ENCODE measurements at places on chromosomes 7 and 10.

DNA sequence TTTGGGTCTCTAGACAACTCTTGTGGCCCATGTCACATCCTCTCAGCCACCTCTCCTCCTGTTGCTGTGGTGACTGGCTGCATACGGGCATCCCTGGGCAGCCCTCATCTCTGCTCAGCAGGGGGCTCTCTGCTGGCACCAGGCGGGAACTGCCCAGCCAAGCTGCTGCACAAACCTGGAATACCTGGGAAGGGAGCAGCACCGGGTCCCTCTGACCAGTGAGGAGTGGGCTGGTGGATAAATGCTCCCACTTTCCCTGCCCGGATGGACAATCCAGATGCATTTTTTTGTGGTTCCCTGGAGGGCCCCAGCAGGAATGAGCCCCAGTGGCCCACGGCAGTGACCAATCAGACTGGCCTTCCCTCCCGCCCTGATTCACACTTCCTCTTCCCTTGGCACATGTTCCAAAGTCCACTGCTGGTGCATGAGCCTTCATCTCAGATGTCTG lies 21.9 kb downstream of the GRID1 start:
- DNase-seq, result no peak
- no peaks in the 10 kb centered on the region for H3K4me1 ChIP-seq
- H3K36me3 ChIP-seq, result no peaks in the 10 kb centered on the region
- H3K27me3 ChIP-seq, result no peaks in the 10 kb centered on the region
- no peak overlapping the region for H3K27ac ChIP-seq

DNA sequence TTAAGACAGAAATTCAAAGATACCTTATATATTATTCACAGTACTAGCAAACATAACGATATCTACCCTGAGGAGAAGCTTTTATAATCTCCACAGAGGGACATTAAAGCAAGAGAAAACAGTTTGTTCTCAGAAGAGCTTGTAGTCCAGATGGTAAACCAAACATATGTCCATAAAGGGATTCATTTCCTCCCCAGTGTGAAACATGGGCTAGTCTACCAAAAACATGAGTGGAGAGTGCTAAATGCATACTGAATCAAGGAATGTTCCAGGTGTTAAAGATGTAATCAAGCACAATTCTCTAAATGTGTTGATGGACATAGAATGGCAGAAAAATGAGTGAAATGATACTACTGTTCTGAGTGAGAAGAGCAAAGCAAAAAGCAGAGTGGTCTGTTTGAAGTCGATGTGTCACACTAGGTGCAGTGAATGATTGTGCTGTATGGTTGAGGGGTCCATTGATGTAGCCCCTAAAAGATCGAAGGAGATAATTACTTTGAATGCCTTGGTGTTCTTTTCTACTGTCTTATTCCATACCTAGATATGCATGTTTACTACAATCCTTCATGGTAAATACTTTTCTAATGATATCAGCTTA lies 25.3 kb downstream of the BCAP29 start:
- no peaks in the 10 kb centered on the region for H3K27me3 ChIP-seq
- H3K4me3 ChIP-seq, result no peak overlapping the region
- peaks cover 19% of the 10 kb centered on the region for H3K36me3 ChIP-seq
- H3K27ac ChIP-seq, result no peak overlapping the region
- DNase-seq, result no peak

DNA sequence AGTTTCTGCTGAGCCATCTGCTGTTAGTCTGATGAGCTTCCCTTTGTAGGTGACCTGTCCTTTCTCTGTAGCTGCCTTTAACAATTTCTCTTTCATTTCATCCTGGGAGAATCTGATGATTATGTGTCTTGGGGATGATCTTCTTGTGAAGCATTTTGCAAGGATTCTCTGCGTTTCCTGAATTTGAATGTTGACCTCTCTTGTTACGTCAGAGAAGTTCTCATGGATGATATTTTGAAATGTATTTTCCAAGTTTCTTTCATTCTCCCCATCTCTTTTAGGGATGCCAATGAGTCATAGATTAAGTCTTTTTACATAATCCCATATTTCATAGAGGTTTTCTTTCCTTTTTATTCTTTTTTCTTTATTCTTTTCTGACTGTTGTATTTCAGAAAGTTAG lies 184.2 kb upstream of the BET1 start:
- H3K4me1 ChIP-seq, result no peaks in the 10 kb centered on the region
- H3K36me3 ChIP-seq, result no peaks in the 10 kb centered on the region
- peaks cover 3% of the 10 kb centered on the region for H3K27me3 ChIP-seq
- DNase-seq, result no peak

DNA sequence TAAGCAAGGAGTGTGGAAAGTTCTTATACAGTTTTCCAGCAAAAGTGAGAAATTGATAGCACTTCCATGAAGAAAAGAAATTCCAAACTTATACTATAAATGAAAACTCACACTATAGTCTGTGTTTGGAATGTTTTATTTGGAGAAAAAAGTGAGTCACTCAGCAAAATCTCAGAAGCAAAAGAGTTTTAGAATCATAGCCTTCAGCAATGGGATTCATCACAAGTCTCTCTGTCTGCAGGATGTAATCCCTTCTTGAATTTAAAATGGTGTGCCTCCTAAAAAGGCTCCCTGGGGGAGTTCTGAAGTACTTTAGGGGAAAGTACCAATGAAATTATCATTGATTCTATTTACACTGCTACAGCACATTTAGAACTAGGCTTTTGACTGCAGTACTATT lies 756.4 kb downstream of the XPNPEP1 start:
- H3K4me3 ChIP-seq, result no peak overlapping the region
- no peaks in the 10 kb centered on the region for H3K36me3 ChIP-seq
- no peak for DNase-seq
- no peaks in the 10 kb centered on the region for H3K4me1 ChIP-seq
- H3K27me3 ChIP-seq, result no peaks in the 10 kb centered on the region

GRCh38 chr7:97096037-97096436 lies 21.5 kb upstream of the SDHAF3 start:
- peaks cover 15% of the 10 kb centered on the region for H3K27me3 ChIP-seq
- no peak for DNase-seq
- H3K4me1 ChIP-seq, result no peaks in the 10 kb centered on the region

- no peak overlapping the region for H3K27ac ChIP-seq
- no peak overlapping the region for H3K4me3 ChIP-seq
- no peak for DNase-seq
- H3K36me3 ChIP-seq, result no peaks in the 10 kb centered on the region
Observed at GRCh38 chr10:548238-548901, 141.1 kb downstream of the DIP2C start.

- H3K36me3 ChIP-seq, result no peaks in the 10 kb centered on the region
- no peak overlapping the region for H3K27ac ChIP-seq
- no peak overlapping the region for H3K4me3 ChIP-seq
- peaks cover 25% of the 10 kb centered on the region for H3K27me3 ChIP-seq
- no peaks in the 10 kb centered on the region for H3K4me1 ChIP-seq
- DNase-seq, result no peak
Observed at GRCh38 chr10:113825791-113826190, 28.1 kb downstream of the DCLRE1A start.

GRCh38 chr7:82164813-82165212 lies 278.8 kb downstream of the CACNA2D1 start:
- no peaks in the 10 kb centered on the region for H3K4me1 ChIP-seq
- H3K27ac ChIP-seq, result no peak overlapping the region
- H3K36me3 ChIP-seq, result no peaks in the 10 kb centered on the region
- H3K4me3 ChIP-seq, result no peak overlapping the region
- no peaks in the 10 kb centered on the region for H3K27me3 ChIP-seq

GRCh38 chr10:124693801-124694416 lies 50.3 kb downstream of the FAM53B start:
- no peak for DNase-seq
- H3K27me3 ChIP-seq, result no peaks in the 10 kb centered on the region
- peaks cover 61% of the 10 kb centered on the region for H3K4me1 ChIP-seq
- H3K4me3 ChIP-seq, result no peak overlapping the region

DNA sequence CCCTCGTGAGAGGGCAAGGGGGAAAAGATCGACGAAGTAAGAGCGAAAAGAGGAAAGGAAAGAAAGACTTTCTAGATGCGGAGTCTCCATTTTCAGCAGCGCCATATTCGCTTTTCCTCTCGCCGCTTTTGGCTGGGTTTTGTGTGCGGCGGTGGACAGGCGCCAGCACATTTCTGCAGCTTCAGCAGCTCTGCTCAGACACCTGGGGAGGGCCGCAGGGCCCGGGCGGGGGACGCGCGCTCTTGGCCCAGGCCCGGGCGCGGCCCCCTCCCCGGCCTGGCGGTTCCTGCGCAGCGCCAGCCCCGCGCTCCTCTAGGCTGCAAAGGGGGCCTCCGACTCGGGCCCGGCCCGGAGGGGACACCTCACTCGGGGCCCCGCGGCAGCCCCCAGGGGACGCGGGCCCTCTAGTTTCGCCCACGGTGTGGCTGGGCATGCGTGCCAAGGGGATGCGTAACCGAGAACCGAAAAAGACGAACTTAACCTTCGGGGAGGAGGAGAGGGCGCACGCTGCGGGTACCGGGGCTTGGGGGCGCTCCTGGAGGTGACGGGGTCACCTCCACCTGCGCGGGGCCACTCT lies 34.5 kb upstream of the EBLN1 start:
- peak overlapping the region; percentile 92 for H3K4me3 ChIP-seq
- peak overlapping the region; percentile 99 for H3K27ac ChIP-seq
- H3K4me1 ChIP-seq, result peaks cover 24% of the 10 kb centered on the region
- H3K36me3 ChIP-seq, result peaks cover 5% of the 10 kb centered on the region
- H3K27me3 ChIP-seq, result peaks cover 26% of the 10 kb centered on the region

- H3K4me1 ChIP-seq, result peaks cover 14% of the 10 kb centered on the region
- H3K27me3 ChIP-seq, result peaks cover 15% of the 10 kb centered on the region
- no peak overlapping the region for H3K27ac ChIP-seq
Observed at GRCh38 chr7:55070271-55070743, 51.5 kb downstream of the EGFR start.

- H3K36me3 ChIP-seq, result no peaks in the 10 kb centered on the region
- peaks cover 15% of the 10 kb centered on the region for H3K27me3 ChIP-seq
- no peak for DNase-seq
- no peak overlapping the region for H3K4me3 ChIP-seq
- H3K27ac ChIP-seq, result no peak overlapping the region
Observed at GRCh38 chr7:90401989-90402388, 1.3 kb upstream of the CLDN12 start.

DNA sequence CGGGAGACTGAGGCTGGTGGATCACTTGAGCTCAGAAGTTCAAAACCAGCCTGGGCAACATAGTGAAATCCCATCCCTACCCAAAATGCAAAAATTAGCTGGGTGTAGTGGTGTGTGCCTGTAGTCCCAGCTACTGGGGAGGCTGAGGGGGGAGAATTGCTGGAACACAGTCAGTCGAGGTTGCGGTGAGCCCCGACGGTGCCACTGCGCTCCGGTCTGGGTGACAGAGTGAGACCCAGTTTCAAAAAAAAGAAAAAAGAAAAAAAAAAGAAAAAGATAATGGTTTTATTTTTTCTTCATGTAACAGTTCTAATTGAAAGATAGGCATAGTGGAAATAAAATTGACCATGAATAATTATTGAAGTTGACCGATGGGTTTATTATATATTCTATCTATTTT lies 99.9 kb downstream of the SUGCT start:
- H3K4me1 ChIP-seq, result no peaks in the 10 kb centered on the region
- DNase-seq, result no peak
- no peak overlapping the region for H3K27ac ChIP-seq
- no peaks in the 10 kb centered on the region for H3K27me3 ChIP-seq
- H3K36me3 ChIP-seq, result no peaks in the 10 kb centered on the region
- no peak overlapping the region for H3K4me3 ChIP-seq

DNA sequence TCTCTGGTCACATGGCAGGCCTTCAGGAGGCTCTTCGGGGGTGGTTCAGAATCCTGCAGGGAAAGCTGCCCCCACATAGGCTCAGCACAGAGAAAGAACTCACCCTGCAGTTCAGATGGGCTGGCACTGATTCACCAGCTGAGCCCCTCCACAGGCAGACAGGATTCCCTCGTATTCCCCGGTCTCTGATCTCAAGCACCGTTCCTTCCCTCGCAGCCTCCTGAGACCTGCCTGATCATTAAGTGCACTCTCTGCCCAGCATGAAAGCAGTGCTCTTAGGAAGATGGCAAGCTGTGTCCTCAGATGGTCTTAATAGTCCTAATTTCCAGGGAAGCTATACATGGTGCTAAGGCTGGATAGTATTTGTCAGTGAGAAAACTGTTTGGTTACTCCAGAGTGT lies 78.2 kb upstream of the NPS start:
- H3K27ac ChIP-seq, result no peak overlapping the region
- H3K36me3 ChIP-seq, result no peaks in the 10 kb centered on the region
- no peak for DNase-seq
- no peak overlapping the region for H3K4me3 ChIP-seq

- H3K27me3 ChIP-seq, result no peaks in the 10 kb centered on the region
- no peak for DNase-seq
- no peak overlapping the region for H3K27ac ChIP-seq
- peaks cover 8% of the 10 kb centered on the region for H3K36me3 ChIP-seq
- H3K4me3 ChIP-seq, result no peak overlapping the region
- peaks cover 3% of the 10 kb centered on the region for H3K4me1 ChIP-seq
Observed at GRCh38 chr7:77679608-77680007, 16.7 kb upstream of the RSBN1L start.

DNA sequence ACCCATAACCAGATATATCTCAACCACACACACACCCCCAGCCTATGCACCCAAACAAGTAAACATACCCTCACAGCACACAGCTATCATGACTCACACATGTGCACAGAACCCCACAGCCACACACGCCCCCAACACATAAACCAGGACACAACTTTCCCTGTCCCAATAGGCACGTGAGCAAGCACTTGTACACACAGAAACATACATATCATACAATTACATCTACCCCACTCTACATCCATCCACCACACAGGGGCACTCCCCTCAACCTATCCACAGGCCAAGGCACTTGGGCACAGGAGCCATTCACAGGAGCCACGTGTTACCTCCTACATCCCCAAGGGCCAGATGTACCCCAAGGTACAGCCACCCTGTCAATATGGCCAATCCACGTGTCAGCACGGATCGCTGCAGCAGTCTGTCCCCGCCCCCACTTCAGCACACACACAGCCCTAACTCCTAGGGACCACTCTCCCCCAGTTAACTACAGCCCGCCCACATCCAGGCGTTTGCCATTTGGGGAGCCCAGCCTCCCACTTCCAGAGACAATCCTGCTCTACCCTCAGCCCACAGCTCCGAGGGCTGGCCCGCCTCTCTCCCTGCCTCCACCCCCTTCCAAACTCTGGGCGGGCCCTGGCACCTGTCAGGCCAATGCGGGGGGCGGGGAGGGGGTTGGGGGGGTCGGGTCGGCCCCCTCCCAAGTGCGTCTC lies 163.5 kb downstream of the SH3PXD2A start:
- no peaks in the 10 kb centered on the region for H3K36me3 ChIP-seq
- H3K27me3 ChIP-seq, result no peaks in the 10 kb centered on the region
- peak overlapping the region; percentile 6 for H3K4me3 ChIP-seq
- peak overlapping the region; percentile 27 for H3K27ac ChIP-seq
- H3K4me1 ChIP-seq, result peaks cover 34% of the 10 kb centered on the region

DNA sequence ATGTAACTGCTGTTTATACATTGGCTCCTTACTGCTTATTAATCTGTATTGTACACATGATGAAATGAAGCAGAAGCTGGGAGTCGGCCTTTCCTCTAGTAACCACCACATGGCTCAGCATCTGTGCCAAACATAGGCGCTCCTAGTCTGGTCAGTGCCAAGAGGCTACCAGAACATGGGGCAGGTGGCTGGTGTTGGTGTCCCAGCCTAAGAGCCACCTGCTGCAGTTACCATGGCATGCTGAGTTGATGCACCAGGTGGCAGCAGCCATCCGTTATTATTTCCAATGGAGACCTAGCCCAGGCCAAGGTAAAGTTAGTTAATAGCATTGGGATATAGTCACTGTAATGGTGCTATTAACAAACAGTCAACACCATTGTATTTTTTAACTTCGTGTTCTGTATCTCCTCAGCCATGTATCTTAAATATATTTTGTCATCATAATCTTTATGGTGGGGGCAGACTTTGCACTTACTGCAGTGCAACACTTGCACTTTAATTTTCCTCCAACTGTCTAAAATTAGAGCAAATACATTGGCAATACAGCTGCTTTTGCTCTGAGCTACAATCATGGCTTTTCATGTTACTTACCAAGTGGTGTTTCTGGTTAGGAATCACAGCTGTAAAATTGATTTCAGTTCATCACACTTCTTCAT lies 33.1 kb downstream of the HBP1 start:
- H3K27ac ChIP-seq, result no peak overlapping the region
- H3K4me3 ChIP-seq, result no peak overlapping the region
- no peak for DNase-seq
- H3K36me3 ChIP-seq, result peaks cover 38% of the 10 kb centered on the region
- H3K27me3 ChIP-seq, result no peaks in the 10 kb centered on the region
